ENCODE measurements at places on chromosomes 13 and 19.

DNA sequence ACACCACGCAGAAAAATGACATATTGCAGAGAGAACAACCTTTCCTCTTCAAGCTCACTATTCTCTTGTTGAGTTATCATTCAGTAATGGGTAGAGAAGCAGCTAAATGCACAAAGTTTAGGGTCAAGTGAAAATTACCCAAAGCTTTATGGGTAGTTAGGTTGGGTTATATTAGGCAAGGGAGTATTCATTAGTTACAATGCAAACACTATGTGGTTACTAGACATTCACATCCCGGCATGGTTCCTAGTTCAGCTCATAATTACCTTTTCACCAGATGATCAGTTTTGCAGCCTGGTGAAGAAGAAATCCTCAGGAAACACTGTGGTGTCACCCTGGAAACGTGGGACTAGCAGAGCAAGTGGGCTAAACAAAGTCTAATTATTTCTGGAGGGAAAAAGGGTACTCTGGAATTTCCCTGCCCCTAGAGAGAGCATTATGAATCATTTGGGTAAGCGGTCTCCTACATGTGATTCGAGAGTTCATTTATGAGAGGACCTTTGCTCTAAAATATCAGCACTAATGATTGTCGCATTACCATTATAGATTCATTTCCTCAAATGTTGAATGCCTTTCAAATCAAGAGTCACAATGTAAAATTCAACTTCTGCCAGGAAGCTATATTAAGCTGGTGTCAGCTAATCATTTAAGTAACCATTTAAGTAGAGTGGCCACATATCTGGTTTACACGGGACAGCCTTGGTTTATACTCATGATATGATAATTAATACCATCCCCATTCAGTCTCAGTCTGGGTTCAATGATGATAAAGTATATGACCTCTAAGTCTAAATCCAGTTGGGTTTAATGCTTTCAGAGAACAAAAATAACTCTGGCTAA, 1208.0 kb downstream of the DIAPH3 start:
- no peak for DNase-seq

DNA sequence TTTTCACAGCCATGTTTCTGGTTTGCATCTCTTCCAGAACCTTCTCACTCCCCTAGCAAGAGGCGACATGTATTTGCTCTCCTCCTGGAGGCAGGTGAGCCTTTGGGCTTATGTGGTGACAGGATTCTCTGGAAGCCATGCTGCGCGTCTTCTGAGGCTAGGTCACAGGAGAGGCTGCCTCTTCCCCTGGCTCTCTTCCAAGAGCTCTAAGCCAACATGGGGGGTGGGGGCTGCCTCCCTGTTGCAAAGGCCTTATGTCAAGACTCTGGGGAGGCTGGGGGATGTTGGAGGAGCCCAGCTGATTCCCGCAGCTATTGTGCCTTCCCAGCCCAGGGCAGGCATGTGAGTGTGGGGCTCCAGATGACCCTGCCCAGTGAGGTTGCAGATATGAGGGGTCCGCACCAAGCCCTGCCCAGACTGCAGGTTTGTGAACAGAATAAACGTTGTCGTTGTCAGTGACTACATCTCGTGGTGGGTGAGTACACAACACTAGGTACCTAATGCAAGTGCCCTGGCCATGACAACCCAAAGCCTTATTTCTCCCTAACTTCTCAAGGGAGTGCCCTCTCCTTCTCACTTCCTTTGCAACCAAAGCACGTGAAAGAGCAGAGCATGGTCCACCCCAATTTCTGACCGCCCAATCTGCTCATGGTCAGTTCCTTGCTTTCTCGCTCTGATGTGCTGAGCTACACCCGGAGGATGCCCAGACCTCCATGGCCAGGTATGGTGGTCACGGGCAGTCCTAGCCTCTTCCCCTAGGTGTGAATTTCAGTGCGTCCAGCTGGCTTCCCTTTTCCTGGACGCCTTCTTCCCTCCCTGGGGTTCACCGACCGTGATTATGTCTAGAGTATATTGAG, 44.9 kb downstream of the TEX29 start:
- no peak for DNase-seq

- no peak for DNase-seq
Measured at GRCh38 chr13:30479154-30479882, 13.6 kb upstream of the HMGB1 start.

GRCh38 chr13:76522083-76522755, 364.0 kb downstream of the KCTD12 start:
- DNase-seq: no peak

- DNase-seq: no peak
Measured at GRCh38 chr19:56842412-56842811, 1.9 kb upstream of the PEG3 start.
